CD4-positive, alpha-beta memory T cell (primary cell): ENCODE measurements at places on chromosomes 1 and 21.

- no peak for DNase-seq
These were observed 73.3 kb upstream of the TINAGL1 start for GRCh38 chr1:31502926-31503511.

- DNase-seq = no peak
These were observed 69.5 kb downstream of the NPHS2 start for GRCh38 chr1:179506199-179506598.

GRCh38 chr1:93567255-93567918, 114.2 kb downstream of the BCAR3 start:
- DNase-seq = no peak

- no peak for DNase-seq
These were observed 300.7 kb upstream of the DAB1 start for GRCh38 chr1:57724535-57724934.

- DNase-seq = no peak
These were observed 90.6 kb downstream of the TRIM11 start for GRCh38 chr1:228315945-228316588.

GRCh38 chr1:155309423-155310021, 856 bp downstream of the FDPS start:
- DNase-seq = no peak

DNA sequence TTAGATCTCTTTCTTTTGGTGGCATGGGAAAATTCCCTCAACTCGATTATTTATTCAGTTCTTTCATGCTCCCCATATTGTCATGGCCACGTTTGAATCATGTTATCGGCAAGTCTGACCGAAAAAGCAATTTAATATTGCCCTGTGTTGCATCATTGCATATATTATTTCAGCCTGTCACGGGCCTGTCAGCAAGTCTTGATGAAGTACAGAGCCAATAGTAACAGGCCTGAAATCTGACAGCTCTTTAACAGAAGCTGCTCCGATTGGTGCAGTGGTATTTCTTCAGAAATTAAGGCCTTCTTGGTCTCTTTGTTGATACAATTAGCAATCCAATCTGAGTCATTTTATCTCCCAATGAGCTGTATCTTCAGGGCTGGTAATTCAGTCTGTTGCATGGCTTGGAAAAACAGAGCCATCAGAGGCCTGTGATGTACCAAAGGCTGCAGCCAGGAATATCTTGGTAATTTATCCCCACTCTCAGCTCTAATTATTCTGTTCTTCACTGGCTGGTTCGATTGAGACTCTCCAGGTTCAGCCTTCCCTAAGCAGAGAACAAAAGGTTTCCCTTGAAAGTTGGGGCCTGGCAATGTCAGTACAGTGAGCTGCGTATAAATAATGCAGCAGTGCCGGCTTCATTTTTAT, 149.5 kb downstream of the FGGY start:
- no peak for DNase-seq

DNA sequence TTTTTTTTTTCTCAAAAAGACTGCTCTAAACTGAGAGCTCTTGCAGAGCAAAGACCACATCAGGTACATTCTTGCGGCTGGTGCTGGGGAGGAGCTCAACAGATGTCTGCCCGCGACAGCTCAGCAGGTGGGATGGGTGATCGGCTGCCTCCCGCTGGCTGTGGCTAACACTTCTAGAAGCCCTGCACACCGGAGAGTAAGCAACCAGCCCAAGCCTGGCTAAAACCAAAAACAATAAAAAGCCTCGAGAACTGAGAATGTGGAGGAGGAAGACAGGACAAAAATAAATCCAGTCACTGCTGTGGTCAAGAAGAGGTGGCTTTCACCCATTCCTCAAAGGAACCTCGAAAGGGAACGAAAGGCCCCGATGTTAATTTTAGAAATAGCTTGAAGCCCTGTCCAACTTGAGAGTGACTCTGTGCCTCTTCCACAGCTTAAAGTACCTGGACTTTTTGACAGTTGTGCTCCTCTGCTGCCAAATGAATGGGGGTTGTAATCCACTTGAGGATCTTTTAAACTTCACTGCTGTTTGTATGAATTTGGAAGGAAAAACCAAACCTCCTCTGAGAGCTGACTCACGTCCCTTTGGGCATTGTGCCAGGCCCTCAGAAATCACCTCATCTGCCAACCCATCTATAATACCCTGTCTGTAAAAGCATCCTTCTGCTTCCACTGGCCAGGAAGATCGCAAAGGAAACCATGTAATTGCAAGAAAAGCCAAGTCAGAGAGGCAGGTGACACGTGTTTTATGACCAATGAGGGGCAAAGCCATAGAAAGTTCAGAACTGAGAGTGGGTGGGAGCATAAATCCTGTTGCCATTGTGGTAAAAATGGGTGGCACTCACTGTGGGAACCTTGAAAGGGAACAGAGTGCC, 78.6 kb downstream of the KCNN3 start:
- DNase-seq = peak; percentile 89

GRCh38 chr1:63617450-63617849, 24.2 kb downstream of the PGM1 start:
- no peak for DNase-seq

DNA sequence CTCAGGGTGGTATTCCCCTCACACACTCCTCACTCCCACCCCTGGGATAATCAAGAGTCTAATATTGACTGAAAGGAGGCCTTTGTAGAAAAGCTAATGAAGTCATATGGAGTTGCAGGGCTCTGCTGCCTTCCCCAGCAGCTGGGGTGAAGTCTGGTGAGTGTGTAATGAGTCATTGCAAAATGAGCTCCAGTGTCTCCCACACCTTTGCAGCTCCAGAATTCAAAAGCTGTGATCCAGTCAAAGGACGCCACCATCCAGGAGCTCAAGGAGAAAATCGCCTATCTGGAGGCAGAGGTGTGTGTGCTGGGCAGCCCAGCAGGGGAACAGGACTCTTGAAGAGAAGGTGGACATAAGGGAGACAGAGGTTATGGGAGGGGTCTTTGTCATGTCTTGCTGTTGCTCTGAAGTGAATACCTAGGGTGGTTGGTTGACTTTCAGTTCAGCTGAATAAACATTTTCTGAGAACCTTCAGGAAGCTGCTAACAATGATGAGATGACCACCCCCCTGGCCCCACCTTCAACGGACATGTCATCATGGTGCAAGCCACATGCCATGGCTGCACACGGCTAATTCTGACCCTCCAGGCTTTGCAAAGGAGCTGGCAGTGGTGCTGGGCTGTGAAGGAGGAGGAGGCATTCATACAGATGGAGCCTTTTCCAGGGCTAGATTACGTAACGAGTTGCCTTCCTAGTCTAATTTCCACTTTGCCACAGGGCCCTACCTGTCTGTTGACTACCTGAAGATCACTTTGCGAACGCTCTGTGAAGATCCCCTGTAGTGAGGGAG, 32.2 kb upstream of the SNX27 start:
- no peak for DNase-seq

DNA sequence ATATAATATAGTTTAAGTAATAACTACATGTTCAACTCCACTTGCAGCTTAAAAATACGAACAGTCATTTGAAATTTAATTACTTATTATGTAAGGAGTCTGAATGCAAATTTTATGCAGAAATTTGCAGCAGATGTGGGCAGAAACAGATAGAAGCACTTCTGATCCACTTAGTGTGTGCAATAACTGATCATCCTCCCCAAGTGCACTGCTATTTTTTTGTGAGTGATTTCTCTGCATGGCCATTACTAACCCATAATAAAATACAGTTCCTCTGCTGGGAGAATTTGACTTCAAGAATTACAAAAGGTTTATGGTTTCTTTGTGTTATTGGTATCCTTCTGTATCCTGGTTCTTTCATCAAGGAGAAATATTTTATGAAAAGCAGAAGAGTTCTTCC, 611.5 kb upstream of the RGS18 start:
- DNase-seq = no peak

DNA sequence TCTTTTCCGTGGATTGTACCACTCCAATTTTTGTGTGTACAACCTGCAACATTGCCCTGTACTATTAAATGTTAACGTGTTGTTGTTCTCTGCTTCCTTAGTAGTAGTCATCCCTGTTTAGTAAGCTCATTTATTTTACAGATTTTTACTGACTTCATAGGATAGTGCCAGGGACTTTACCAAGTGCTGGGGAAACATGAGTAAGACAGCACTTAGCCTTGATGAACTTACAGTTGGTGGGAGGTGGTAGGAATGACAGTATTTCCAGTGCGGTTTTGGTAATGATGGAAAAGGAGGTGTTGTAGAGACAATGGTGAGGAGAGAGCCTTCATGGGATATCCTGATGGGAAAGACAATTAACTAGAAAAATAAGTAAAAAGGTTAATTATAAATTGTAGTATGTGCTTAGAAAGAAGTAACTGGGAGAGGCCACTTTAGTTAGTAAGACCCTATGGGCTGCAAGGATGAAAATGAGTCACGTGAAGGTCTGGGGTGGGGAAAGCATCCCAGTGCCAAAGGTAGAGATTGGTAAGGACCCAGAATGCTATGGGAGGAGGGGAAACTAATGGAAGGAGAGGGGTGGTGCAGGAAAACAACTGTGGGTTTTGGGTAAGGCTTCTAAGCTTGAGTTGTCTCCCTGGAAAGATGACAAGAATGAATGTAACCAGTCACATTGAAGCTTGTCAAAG, 1.7 kb downstream of the RLF start:
- no peak for DNase-seq

DNA sequence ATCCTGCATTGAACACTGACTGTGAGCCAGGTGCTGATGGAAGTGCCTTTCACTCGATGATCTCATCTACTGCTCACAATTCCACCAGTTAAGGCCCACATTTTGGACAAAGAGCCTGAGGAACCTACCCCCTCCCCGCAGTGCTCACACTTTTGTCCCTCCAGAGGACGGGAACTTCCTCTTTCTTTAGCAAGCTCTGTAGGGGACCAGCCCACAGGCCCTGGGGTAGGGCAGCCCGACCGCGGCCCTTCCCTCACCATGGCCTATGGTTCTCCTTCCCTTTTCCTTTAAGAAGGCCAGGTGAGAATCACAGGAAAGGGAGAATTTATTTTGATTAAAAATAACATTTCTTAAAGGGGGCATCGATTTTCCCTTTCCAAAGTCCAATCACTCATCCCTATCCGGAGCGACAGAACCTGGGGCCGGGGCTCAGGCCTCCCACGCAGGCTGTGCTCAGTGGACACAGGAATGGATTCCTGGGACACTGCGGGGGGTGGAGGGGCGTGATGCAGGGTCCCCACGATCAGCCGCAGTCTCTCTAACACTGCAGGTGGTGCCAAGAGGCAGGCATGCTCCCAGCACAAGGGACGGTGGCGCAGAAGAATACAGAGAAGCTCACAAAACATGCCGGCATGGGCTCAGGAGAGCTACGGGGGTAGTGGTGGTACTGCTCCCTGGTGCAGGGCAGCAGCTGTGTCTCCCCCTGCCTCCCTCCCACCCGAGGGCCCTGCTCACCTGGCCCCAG, 8.9 kb upstream of the KCNE1 start:
- DNase-seq = no peak

DNA sequence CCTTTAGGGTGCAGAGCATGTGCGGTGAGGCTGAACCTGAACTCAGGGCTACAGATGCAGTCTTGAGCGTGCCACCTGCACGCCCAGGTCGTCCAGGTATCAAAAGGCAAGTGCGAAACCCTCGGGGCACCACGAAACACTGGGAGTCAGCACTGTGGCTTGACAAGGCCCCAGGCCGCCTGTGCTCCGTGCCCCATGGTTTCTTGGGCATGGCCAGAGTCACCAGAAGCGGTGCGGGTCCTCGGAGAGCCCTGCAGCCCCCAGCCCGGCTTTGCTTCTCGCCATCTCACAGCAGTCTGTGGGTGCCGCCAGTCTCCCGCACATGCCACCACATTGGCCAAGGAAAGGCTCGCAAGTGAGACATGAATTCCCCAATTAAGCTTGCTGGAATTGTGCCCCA, 117.3 kb downstream of the PGBD5 start:
- DNase-seq = no peak

DNA sequence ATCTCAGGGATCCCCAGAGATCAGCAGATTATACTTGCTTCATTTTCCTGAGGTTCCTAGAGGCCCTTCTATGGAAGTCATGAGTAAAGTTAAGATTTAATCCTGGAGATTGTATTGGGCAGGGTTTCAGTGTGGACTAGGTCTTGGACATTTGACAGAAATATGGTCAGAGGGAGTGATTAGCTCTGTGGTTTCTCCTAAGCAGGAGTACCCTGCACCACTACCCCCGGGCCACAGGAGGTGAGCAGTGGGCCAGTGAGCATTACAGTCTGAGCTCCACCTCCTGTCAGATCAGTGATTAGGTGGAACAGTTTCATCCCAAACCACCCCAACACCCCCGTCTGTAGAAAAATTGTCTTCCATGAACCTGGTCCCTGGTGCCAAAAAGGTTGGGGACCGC, 43.2 kb downstream of the PHACTR4 start:
- no peak for DNase-seq

GRCh38 chr1:28956038-28956464, 41.7 kb downstream of the EPB41 start:
- DNase-seq = no peak

DNA sequence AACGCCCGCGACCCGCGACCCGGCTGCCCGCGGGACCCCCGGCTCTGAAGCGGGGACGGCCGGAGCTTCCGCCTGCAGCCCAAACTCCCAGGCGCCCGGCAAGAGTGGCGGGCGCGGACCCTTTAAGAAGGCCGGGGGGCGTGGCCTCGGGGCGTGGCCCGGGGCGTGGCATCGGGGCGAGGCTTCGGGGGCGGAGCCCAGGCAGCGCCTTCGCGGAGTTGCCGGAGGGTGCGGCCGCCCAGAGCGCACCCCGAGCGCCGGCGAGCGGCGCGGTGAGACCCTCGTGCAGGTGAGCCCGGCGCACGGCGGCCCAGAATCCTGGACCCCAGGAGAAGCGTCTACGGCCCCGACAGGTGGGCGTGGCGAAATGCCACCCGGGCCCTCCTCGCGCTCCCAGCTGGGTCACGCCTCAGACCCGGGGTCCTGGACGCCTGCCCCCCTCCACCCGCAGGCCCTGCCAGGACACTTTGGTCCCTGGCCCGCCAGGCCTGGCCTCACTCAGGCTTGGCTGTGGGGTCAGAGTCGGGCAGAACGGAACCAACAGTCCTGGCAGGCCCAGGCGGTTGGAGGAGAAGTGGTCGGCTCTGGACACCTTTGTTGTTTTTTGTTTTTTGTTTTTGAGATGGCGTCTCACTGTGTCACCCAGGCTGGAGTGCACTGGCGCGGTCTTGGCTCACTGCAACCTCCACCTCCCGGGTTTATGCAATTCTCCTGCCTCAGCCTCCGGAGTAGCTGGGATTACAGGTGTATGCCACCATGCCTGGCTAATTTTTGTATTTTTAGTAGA, 14.4 kb downstream of the RNF223 start:
- peak; percentile 87 for DNase-seq

DNA sequence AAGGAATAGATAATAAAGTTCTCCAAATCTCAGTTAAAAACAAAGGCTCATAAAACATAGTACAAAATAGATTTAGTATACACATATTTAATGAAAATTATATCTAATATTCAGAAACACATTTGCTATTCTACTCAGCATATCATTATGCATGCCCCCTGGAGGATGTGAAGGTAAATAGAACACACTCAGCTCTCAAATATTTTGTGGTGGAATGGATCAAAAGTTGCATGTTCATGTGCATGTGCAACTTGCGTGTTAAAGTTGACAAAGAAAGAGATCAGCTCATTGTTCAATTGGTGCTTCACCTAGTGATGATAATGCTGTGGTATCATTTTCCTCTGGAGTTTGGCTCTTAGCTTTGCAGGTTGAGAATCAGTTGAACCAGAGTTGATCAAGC, 4.9 kb upstream of the ZNF644 start:
- DNase-seq = no peak
